Esophagus muscularis mucosa (tissue), 4 donors: ENCODE measurements at places on chromosomes 7 and 10. TPM values are rescaled to one million over a fixed set of nuclear protein-coding genes. Genes with fewer than 3 reads are reported as not detected.
A peak's percentile ranks its signal among the peaks of the same experiment; 100 is the strongest.

GRCh38 chr7:94056796-94057207 lies 52.6 kb upstream of the BET1 start:
- no peaks in the 10 kb centered on the region for H3K27me3 ChIP-seq
- H3K36me3 ChIP-seq: no peaks in the 10 kb centered on the region
- no peak overlapping the region for H3K4me3 ChIP-seq
- no peak overlapping the region for H3K27ac ChIP-seq
- H3K4me1 ChIP-seq: no peaks in the 10 kb centered on the region

- no peak for DNase-seq
- H3K27ac ChIP-seq: no peak overlapping the region
- H3K36me3 ChIP-seq: no peaks in the 10 kb centered on the region
- no peaks in the 10 kb centered on the region for H3K4me1 ChIP-seq
- H3K4me3 ChIP-seq: no peak overlapping the region
- no peaks in the 10 kb centered on the region for H3K27me3 ChIP-seq
These were observed 275.4 kb downstream of the GRID1 start for GRCh38 chr10:86091216-86091615.

SPDYE16 gene
- not detected for total RNA-seq

DNA sequence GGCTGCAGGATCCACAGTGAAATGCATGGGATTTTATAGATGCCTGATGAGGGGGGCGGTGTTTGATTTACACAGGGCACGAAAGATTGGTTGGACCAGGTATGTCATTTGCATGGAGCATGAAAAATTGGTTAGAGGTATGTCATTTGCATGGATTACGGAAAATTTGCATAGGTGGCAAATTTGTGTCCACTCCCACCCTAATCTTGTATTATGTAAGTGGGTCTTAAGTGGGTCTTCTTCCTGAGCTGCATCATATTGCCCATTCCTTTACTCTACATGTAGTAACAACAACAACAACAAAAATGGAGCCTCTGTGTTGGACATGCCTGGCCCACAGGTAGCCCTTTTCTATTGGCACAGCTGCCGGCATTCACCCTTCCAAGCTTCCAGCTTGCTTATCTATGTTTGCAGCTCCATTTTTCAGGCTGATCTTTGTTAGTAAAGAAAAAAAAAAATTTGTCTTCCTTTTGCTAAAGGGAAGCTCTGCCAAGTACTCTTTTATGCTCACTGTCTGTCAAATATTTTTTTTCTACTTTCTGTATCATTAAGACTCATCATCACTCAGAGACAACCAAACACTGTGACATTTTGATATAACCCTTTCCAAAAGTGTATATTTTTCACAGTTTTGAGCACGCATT lies 10.3 kb upstream of the ZNF273 start:
- H3K4me3 ChIP-seq: no peak overlapping the region
- no peaks in the 10 kb centered on the region for H3K27me3 ChIP-seq
- peaks cover 6% of the 10 kb centered on the region for H3K36me3 ChIP-seq
- peaks cover 52% of the 10 kb centered on the region for H3K4me1 ChIP-seq
- peak; percentile 62 for DNase-seq

DNA sequence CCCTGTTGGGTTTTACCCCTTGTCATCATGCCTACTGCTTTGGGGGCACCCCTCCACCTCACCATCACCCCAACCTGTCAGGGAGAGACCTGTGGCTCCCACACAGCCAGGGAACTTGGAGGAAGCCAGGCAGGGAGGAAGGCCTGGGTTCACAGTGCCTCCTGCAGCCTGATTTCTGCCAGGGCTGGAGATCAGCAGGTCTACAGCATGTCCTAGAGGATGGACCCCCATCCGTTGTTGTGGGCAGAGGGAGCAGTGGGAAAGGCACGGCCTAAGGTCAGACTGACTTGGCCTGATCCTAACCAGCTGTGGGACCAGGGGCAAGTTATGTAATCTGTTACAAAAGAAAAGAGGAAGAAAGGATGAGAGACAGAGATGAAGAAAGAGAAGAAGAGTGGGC lies 28.2 kb downstream of the ZCCHC24 start:
- H3K27me3 ChIP-seq: no peaks in the 10 kb centered on the region
- peak overlapping the region; percentile 22 for H3K27ac ChIP-seq

GRCh38 chr7:36048141-36048901 lies 104.7 kb upstream of the EEPD1 start:
- peak overlapping the region; percentile 40 for H3K27ac ChIP-seq
- no peak overlapping the region for H3K4me3 ChIP-seq
- H3K36me3 ChIP-seq: no peaks in the 10 kb centered on the region

DNA sequence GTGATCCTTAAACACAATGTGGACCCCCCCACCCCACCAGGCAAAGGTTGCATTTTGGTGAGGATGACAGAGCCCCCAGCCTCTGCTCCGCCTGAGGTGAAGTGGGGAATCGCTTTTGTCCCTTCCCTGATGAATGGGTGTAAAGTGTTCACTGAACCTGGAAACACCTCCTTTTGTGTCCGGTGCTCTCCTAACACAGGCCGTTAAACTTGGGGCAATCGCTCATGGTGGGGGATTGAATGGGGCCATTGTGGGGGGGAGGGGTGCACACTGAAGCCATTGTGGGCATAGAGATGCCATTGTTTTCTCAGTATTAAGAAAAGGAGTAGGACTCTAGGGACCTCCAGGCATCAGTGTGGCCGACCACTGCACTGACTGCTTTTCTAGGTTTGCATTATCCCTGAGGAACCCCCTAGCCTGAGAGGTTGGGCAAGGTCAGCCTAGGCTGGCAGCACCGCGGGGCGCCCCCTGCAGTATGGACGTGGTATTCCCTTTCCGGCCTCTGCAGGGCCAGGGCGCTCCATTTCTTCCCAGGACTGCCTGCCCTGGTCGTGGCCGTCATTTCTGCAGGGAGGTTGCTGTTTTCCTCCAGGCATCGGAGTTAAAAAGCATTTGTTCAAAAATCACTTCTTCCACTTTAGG lies 158.3 kb downstream of the TCF7L2 start:
- no peak overlapping the region for H3K27ac ChIP-seq
- H3K4me3 ChIP-seq: no peak overlapping the region
- no peaks in the 10 kb centered on the region for H3K36me3 ChIP-seq
- no peak for DNase-seq
- H3K27me3 ChIP-seq: no peaks in the 10 kb centered on the region
- peaks cover 48% of the 10 kb centered on the region for H3K4me1 ChIP-seq

RAPGEF5 gene
- 21.2 TPM for total RNA-seq

DNA sequence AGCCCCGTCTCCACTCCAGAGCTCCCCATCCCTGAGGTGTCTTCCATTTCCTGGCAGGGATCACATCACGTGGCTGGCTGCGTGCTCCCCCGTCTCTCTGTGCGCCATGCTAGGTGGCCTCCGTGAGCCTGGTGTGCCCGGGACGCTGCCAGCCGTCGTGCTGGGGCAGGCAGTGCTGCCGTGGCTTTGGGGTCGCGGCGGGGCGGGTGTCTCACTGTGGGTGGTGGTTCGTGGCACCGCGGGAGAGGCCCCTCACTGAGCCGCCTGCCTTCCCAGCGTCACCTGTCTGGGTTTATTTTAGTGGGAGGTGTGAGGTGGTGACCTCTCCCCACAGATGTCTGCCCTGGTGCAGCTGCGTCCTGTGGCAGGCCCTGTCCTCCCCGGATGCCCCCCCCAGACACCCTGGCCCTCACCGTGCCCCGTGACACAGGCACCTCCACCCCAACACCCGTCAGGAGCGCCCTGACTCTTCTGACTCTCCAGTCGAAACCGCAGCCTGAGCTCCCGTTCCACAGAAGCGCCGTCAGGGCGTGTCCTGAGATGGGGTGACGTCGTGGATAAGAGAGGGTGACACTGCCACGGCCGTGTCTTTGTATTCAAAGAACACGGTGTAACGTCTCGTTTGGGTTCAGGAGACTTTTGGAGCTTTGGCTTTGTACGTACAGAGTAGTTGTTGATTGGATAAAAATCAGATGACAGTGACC lies 18.0 kb downstream of the GET4 start:
- no peak for DNase-seq
- H3K4me3 ChIP-seq: no peak overlapping the region
- H3K27me3 ChIP-seq: no peaks in the 10 kb centered on the region
- H3K27ac ChIP-seq: no peak overlapping the region
- H3K4me1 ChIP-seq: peaks cover 15% of the 10 kb centered on the region

DNA sequence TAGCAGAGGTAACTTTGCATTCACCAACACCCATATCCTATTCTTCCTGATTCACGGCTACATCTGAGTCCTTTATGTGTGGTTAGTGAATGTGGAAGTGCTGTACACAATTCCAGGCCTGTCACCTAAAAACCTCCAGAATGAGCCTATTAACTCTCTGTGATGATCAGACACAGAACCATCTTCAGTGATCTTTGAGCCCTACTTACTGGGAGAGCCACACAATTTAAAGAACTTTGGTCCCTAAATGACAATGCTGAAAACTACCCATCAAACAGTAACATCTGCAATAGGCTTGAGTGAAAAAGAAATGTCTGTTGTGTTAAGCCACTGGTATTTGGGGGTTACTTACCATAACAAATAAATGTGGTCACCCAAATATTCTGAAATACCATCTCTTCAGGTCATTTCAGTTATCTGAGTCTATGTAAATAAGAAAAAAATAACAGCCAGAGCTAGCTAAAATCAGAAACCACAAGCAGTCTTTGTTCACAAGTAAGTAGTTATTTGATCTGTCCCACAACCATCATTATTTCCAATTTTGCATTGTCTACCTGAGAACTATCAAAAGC lies 145.7 kb downstream of the HGF start:
- H3K4me1 ChIP-seq: no peaks in the 10 kb centered on the region
- no peaks in the 10 kb centered on the region for H3K27me3 ChIP-seq
- H3K4me3 ChIP-seq: no peak overlapping the region
- H3K27ac ChIP-seq: no peak overlapping the region

- DNase-seq: no peak
- H3K4me1 ChIP-seq: peaks cover 14% of the 10 kb centered on the region
- H3K36me3 ChIP-seq: no peaks in the 10 kb centered on the region
- H3K4me3 ChIP-seq: no peak overlapping the region
- no peak overlapping the region for H3K27ac ChIP-seq
These were observed 208.1 kb downstream of the KIAA1217 start for GRCh38 chr10:24417053-24417452.

SPAM1 gene
- not detected for total RNA-seq

DNA sequence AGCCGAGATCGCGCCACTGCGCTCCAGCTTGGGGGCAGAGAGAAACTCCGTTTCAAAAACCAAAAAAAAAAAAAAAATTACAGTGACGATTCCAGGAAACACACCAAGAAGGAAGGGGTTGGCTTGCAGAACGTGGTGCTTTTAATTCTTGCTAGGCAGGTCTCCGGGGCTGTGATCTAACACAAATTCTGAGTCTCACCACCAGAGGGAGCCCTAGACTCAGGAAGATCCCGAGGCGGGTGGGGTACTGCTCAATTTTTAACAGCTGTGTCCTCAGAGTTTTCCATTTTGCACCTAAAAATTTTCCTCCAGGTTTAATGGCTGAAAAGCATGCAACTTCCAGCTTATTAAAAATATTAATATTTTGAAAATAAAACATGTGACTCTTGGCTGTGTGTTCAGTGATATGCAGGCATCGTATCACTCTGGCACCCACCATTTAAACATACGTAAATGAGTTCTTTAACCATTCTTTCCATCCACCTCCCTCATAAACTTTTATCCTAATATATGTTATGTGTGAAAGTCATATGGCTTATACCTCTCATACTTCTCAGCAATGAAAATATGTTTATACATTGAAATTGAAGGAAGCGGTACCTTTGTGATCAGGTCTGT lies 26.5 kb upstream of the NUB1 start:
- H3K36me3 ChIP-seq: no peaks in the 10 kb centered on the region
- no peak overlapping the region for H3K27ac ChIP-seq
- no peak overlapping the region for H3K4me3 ChIP-seq
- H3K27me3 ChIP-seq: no peaks in the 10 kb centered on the region
- H3K4me1 ChIP-seq: peaks cover 15% of the 10 kb centered on the region

DNA sequence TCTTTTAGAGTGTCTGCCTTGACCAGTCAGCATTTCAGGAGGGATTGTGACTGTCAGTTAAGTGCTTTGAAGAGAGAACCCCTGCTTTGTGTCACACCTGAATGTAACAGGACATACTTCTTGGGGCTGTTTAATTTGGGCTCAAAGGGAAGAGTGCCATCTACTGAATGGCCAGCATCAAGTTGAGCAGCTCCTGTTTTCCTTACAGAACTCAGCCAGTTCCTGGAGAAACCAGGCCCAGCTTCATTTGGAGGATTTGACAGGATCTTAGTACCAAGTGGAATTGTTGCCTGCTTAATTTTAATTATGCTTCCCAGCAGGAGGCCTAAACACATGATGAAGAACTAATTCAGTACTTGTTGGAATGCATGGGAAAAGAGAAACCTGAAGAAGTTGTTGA lies 8.3 kb downstream of the ADD3 start:
- no peak for DNase-seq
- peaks cover 41% of the 10 kb centered on the region for H3K4me1 ChIP-seq
- no peaks in the 10 kb centered on the region for H3K27me3 ChIP-seq
- no peak overlapping the region for H3K4me3 ChIP-seq
- H3K27ac ChIP-seq: no peak overlapping the region

GRCh38 chr7:67462781-67463191 lies 466.2 kb downstream of the TYW1 start:
- H3K27ac ChIP-seq: peak overlapping the region; percentile 46
- H3K27me3 ChIP-seq: no peaks in the 10 kb centered on the region
- no peak overlapping the region for H3K4me3 ChIP-seq
- no peak for DNase-seq
- H3K4me1 ChIP-seq: peaks cover 22% of the 10 kb centered on the region

- peak; percentile 83 for DNase-seq
- no peaks in the 10 kb centered on the region for H3K36me3 ChIP-seq
- no peak overlapping the region for H3K4me3 ChIP-seq
These were observed 212.7 kb downstream of the HERPUD2 start for GRCh38 chr7:35482231-35482630.

- no peak overlapping the region for H3K4me3 ChIP-seq
- H3K27me3 ChIP-seq: no peaks in the 10 kb centered on the region
- no peaks in the 10 kb centered on the region for H3K36me3 ChIP-seq
- no peaks in the 10 kb centered on the region for H3K4me1 ChIP-seq
- DNase-seq: no peak
These were observed 717.3 kb downstream of the XPNPEP1 start for GRCh38 chr10:109205929-109206585.

DNA sequence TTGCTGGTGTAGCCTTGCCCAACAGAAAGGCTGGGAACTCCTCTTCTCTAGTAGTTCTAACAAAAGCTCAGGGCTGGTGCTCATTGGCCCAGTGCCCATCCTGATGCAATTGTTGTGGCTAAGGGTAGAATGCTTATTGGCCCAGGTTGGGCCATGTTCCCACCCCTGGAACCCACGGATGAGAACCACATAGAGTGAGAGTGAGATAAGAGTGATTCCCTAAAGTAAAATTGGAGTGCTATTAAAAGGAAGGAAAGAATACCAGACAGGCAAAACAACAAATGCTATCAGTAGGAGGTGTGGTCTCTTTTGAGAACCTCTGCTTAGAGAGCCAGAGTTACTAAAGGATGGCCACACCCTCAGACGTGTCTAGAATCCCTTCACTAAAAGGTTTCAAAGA lies 49.2 kb downstream of the LGI1 start:
- no peak overlapping the region for H3K27ac ChIP-seq
- no peak overlapping the region for H3K4me3 ChIP-seq
- no peak for DNase-seq
- no peaks in the 10 kb centered on the region for H3K4me1 ChIP-seq
- H3K36me3 ChIP-seq: no peaks in the 10 kb centered on the region

GRCh38 chr10:123583639-123584418 lies 82.3 kb upstream of the GPR26 start:
- H3K27ac ChIP-seq: peak overlapping the region; percentile 68
- peaks cover 25% of the 10 kb centered on the region for H3K4me1 ChIP-seq
- peak overlapping the region; percentile 22 for H3K4me3 ChIP-seq
- DNase-seq: peak; percentile 94
- H3K27me3 ChIP-seq: no peaks in the 10 kb centered on the region

CABCOCO1 gene
- total RNA-seq: 0.83 TPM

- H3K36me3 ChIP-seq: no peaks in the 10 kb centered on the region
- no peaks in the 10 kb centered on the region for H3K4me1 ChIP-seq
- H3K27ac ChIP-seq: no peak overlapping the region
- DNase-seq: no peak
These were observed 103.5 kb downstream of the SRI start for GRCh38 chr7:88116235-88116795.

TMEM213 gene
- total RNA-seq: not detected
